Naive B cell (primary cell): ENCODE measurements at places on chromosomes 7 and 10. TPM values are rescaled to one million over a fixed set of nuclear protein-coding genes. Genes with fewer than 3 reads are reported as not detected.

DNA sequence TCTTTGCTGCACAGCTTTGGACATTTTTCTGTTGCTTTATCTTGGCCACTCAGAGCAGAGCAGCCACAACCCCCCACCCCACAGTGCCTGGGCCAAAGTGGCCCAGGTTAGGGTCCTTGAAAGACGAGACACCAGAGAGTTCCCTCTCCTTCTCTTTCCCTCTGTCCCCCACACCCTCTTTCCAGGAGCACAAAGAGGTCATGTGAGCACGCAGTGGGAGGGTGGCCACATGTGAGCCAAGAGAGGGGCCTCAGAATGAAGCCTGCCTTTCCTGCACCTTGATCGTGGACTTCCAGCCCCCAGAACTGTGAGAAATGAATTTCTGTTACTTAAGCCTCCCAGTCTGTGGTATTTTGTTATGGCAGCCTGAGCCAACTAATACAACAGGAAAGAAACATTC, 14.6 kb upstream of the MSMB start:
- H3K27ac ChIP-seq, result no peak overlapping the region
- DNase-seq, result no peak
- peaks cover 12% of the 10 kb centered on the region for H3K36me3 ChIP-seq

EPO gene
- not detected for polyA plus RNA-seq

DNA sequence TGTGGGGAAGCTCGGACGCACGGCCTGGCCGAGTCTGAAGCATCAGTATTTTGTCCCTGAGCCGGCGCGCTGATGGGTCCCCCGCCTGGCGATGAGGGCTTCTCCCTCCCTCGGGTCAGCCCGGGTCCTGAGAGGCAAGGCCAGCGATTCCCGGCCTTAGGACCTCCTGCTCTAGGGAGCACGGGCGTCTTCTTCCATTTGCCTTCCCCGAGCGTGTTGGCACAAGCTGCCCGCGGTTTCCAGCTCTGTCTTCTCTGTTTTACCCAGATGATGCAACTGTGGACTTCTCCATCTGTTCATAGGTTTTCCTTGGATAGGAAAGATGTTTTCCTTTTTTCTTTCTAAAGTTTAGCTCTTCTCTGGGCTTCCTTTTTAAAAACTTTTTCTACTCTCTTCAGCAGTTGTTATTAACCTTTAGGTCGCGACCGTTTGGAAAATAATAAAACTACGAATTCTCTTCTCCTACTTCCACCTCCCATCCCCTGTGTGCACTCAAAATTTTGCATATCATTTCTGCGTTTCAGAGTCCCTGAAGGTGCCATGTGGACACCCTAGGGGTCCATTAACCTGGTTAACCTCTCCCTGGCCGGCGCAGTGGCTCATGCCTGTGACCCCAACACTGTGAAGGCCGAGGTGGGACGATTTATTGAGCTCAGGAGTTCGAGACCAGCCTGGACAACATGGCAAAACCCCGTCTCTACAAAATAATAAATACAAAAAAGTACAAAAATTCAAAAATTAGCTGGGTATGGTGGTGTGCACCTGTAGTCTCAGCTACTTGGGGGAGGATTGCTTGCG, 1.4 kb upstream of the SLC25A28 start:
- peak overlapping the region; percentile 97 for H3K27ac ChIP-seq
- H3K4me1 ChIP-seq, result peaks cover 30% of the 10 kb centered on the region
- H3K36me3 ChIP-seq, result no peaks in the 10 kb centered on the region
- no peaks in the 10 kb centered on the region for H3K27me3 ChIP-seq
- peak overlapping the region; percentile 91 for H3K4me3 ChIP-seq

GRCh38 chr7:103547451-103548284, 101.7 kb upstream of the SLC26A5 start:
- H3K4me3 ChIP-seq, result no peak overlapping the region
- no peaks in the 10 kb centered on the region for H3K4me1 ChIP-seq
- peaks cover 14% of the 10 kb centered on the region for H3K27me3 ChIP-seq
- no peak overlapping the region for H3K27ac ChIP-seq

EGFR gene
- not detected for polyA plus RNA-seq

ZNF12 gene
- 15.7 TPM for polyA plus RNA-seq

MKI67 gene
- polyA plus RNA-seq, result not detected

- no peaks in the 10 kb centered on the region for H3K27me3 ChIP-seq
- H3K27ac ChIP-seq, result no peak overlapping the region
These were observed 7.9 kb downstream of the OSBPL3 start for GRCh38 chr7:24972166-24972477.

HMX3 gene
- not detected for polyA plus RNA-seq

OR9A2 gene
- polyA plus RNA-seq, result not detected

DNA sequence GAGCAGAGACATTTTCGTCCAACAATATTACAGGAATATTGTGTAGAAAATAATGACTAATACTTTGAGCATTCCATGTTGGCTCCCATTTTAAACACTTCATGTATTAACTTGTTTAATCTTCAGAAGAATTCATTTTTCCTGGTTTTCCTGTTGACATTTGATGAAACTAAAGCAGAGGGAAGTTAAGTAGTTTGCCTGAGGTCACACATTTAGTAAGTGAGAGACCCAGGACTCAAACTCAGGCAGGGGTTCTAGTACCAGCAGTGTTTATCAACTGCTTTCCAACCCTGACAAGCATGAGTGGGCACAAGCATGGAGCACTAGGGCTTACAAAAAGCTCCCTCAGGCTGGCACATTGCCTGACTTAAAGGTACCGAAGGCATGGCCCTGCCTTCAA, 719.1 kb downstream of the AUTS2 start:
- peaks cover 16% of the 10 kb centered on the region for H3K36me3 ChIP-seq
- no peak overlapping the region for H3K27ac ChIP-seq
- no peak overlapping the region for H3K4me3 ChIP-seq
- H3K27me3 ChIP-seq, result no peaks in the 10 kb centered on the region

DNA sequence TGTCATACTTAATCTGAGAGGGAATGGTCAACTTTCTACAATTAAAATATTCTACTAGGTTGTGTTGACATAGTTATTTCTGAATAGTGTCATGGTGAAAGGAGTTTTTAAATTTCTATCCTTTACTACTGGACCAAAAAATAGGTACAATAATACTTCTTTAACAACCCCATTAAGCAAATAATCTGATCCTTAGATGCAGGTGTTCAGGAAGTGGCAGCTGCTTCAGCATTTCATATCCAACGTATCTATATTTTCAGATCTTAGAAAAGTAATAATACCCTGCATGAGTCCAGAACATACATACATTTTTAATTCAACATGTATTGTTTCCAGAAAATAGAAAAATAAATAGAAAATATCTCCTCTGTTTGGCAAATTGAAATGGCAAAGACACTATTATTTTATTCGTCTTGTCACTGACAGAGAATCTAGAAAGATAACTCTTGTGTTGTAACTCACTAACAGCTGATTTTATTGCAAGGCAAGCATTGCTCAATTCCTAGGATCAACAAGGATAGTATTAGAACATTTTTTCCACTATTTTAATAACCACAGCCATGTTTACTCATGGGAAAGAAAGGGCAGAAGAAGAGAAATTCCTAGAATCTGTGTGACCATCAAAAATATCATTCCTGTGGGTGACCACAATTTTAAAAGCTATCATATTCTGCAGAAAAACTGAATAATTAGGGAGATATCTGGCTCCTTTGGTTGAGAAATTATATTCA, 159.3 kb upstream of the CNTNAP2 start:
- H3K27ac ChIP-seq, result no peak overlapping the region
- H3K36me3 ChIP-seq, result no peaks in the 10 kb centered on the region
- H3K27me3 ChIP-seq, result no peaks in the 10 kb centered on the region
- H3K4me1 ChIP-seq, result no peaks in the 10 kb centered on the region
- H3K4me3 ChIP-seq, result no peak overlapping the region

PNLIPRP3 gene
- not detected for polyA plus RNA-seq

- H3K36me3 ChIP-seq, result no peaks in the 10 kb centered on the region
- H3K27me3 ChIP-seq, result peaks cover 25% of the 10 kb centered on the region
- no peak for DNase-seq
- H3K4me3 ChIP-seq, result no peak overlapping the region
- no peaks in the 10 kb centered on the region for H3K4me1 ChIP-seq
These were observed 259.0 kb downstream of the WDR37 start for GRCh38 chr10:1315178-1315577.

NYAP1 gene
- not detected for polyA plus RNA-seq

GRCh38 chr10:118504467-118505205, 90.8 kb downstream of the PRLHR start:
- no peaks in the 10 kb centered on the region for H3K4me1 ChIP-seq
- no peak overlapping the region for H3K27ac ChIP-seq
- DNase-seq, result no peak
- no peak overlapping the region for H3K4me3 ChIP-seq

DNA sequence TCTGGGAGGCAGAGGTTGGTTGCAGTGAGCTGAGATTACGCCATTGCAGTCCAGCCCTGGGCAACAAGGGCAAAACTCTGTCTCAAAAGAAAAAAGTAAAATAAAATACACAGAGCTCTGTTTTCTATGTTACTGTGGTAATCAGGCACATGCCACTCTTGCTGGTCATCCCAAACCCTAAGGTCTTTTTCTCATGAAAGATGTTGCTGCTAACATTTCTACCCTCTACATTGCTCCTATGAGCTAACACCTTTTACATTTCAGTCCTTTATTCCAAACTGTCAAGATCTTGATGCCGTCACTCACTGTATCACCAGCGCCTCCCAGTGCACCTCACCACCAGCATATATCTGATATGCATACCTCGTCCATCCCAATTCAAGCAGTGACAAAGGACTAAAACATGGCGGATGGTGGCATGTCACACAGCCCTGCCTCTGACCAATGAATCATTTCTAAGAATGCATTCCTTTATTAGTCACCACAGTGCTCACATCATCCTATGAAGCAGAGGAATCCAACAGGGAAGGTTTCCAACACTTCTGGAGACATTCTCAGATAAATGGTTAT, 4.3 kb downstream of the DAGLB start:
- no peaks in the 10 kb centered on the region for H3K27me3 ChIP-seq
- peaks cover 12% of the 10 kb centered on the region for H3K36me3 ChIP-seq
- H3K27ac ChIP-seq, result no peak overlapping the region
- no peak overlapping the region for H3K4me3 ChIP-seq

DNA sequence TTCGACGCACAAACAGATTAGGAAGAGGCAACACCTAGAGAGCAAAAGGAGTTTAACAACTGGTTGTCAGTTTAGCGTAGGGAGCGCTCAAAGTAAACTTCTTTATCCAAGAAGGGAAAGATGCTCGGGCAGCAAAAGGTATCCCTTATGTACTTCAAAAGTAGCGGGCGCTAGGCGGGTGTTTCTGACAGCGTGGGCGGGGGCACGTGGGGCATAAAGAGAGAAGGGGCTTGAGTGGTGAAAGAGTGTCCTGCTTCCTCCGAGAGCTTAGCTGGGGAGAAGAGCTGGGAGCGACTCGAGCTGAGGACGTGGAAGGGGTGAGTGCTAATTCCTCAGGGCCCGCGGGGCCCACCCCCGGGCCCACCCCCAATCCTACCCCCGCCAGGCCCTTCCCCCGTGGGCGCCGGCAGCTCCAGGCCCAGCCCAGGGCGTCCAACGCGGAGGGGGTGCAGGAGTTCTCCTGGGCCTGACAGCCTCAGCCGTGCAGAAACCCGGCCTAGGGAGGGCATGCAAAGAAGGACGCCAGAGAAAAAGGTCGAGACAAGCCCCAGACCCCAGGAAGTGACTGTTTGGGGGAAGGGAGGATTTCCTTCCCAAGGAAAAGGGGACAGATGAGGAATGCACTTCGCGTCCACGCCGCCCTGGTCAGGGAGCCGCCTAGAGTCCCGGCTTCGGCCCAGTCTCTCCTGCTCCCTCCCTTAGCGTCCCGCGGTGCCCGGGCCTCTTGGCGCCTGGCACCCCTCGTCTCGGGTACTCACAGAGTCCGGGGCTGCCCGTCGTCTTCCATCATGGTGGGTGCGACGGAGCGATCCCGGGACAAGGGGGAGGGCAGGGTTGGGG, 868 bp downstream of the TIAL1 start:
- H3K27ac ChIP-seq, result peak overlapping the region; percentile 99
- H3K36me3 ChIP-seq, result peaks cover 7% of the 10 kb centered on the region
- H3K27me3 ChIP-seq, result no peaks in the 10 kb centered on the region
- peak overlapping the region; percentile 98 for H3K4me3 ChIP-seq

DNA sequence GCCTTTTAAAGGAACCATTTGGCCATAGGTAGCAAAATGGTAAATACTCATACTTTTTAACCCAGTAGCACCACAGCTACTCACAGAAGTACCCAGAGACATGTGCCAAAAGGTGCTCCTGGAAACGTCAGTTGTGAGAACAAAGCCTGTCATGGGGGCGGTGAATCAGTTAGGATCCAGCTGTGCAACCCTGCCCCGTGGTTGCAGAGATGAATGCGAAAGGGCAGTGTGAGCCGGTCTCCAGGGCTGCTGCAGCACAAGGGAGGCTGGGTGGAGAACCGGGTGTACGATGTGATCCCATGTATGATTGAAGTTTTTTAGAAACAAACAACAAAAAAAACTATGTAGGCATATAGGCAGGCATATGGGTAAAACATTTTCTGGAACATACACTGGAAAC, 1.3 kb upstream of the LRRC18 start:
- peaks cover 15% of the 10 kb centered on the region for H3K36me3 ChIP-seq
- DNase-seq, result no peak
- no peaks in the 10 kb centered on the region for H3K4me1 ChIP-seq

DNA sequence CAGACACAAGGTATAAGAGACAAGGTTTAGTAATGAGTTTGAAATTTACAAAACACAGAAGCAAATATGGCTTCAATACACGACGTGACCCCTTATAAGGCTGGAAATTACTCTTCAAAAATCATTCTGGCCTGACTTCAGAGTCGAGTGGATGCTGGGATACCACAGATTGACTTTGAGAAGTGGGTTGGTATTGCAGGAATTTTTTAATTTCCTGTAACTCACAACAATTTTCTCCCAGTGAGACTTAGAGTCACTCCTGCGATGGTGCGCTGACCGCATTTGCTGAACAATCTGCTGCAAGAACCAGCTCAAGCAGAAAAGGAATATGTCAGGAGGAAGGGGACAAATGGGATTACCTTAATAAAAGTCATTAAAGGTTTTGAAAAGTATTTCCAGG, 132.1 kb downstream of the EMX2 start:
- peaks cover 31% of the 10 kb centered on the region for H3K27me3 ChIP-seq
- no peak for DNase-seq
- H3K27ac ChIP-seq, result no peak overlapping the region
- H3K4me1 ChIP-seq, result no peaks in the 10 kb centered on the region
- H3K4me3 ChIP-seq, result no peak overlapping the region
- H3K36me3 ChIP-seq, result no peaks in the 10 kb centered on the region

OPN4 gene
- polyA plus RNA-seq, result not detected

DNA sequence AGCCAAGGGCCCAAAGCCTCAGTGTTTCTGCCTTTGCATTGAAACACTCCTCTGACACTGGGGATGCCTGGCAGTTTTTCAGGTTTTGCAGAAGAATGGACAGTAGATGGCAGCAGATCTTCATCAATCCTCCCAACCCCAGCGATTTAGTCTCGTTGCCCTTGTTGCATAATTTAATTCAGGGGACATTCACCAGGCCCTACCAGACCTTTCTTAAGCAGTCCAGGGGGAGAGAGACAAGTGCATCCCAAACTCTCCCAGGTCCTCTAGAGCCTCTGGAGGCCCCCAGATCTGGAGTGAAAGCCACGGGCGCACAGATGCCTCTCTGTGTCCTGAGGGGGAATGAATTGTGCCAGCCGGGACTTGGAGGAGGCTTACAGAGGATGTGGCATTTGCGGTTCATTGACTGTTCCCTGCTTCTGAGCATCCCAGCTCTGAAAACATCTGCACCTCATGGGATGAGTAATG, 29.6 kb downstream of the MINDY4 start:
- H3K4me3 ChIP-seq, result no peak overlapping the region
- peaks cover 4% of the 10 kb centered on the region for H3K4me1 ChIP-seq
- DNase-seq, result peak; percentile 3

PIP4K2A gene
- 24.5 TPM for polyA plus RNA-seq

NPTX2 gene
- not detected for polyA plus RNA-seq

- DNase-seq, result no peak
- no peak overlapping the region for H3K4me3 ChIP-seq
- no peaks in the 10 kb centered on the region for H3K36me3 ChIP-seq
- no peak overlapping the region for H3K27ac ChIP-seq
- no peaks in the 10 kb centered on the region for H3K4me1 ChIP-seq
- no peaks in the 10 kb centered on the region for H3K27me3 ChIP-seq
These were observed 269.1 kb downstream of the PRKG1 start for GRCh38 chr10:51343391-51343790.

MET gene
- not detected for polyA plus RNA-seq

PODXL gene
- 0.40 TPM for polyA plus RNA-seq
